ENCODE measurements at places on chromosomes 12 and 14.

GRCh38 chr14:71526388-71526787 is 405.8 kb upstream of the RGS6 start:
- DNase-seq = no peak

DNA sequence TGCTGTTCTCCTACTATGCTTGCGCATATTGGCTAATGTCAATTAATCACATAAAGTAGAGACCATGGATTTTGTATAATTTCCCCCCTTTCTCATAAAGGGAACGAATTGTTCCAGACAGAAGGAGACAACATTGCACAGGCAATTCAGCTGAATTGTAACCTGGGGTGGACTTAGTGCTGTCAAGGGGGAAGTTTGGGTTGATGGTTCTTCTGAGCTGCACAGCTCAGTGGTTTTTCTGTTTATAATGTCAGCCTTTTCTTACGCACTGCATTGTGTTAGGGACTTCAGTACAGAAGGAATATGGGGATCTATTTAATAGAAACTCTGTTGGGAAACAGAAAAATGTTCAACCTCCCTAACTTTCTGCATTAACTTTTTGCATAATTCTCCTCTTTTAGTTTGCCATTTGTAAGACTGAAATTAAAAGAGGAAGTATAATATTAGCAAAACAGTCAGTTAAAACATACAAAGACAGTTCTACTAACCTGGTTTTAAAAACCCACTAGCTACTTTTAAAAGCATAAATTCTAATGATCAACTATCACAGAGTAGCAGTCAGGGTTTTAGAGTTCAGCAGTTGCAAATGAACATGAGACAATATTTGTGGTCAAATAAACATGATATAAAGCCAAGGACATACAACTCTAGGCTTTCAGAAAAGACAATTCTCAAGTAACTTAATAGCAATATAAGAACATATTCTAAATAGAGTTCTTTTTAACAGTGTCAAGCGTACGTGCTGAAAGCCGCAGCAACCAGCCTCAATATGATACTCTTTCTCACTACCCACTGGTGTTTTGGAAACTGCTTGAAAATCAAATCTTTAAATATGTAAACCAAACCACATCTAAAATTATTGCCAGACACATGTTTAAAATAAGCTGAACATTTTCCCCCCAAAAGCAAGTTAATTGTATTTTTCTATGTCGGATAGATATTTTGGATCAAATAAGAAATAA is 393.0 kb downstream of the FSCB start:
- no peak for DNase-seq

- no peak for DNase-seq
Measured at GRCh38 chr12:65537978-65538377, 259.5 kb downstream of the MSRB3 start.

- no peak for DNase-seq
Measured at GRCh38 chr12:91273560-91273959, 90.9 kb upstream of the DCN start.

DNA sequence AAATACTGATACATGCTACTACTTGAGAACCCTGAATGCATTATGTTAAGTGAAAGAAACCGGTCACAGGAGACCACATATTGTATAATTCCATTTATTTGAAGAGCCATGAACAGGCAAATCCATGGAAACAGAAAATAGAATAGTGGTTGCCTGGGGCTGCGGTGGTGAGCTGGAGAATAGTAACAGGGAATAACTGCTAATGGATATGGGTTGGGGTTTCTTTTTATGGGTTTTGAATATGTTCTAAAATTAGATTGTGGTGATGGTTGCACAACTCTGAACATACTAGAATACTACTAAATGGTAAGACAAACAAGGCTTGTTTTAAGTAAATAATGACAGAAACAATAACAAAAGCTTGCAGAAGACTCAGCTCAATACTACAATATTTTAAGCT is 293.0 kb downstream of the BTG1 start:
- DNase-seq = no peak

- no peak for DNase-seq
Measured at GRCh38 chr14:64217308-64217707, 76.9 kb downstream of the ESR2 start.

GRCh38 chr12:94481734-94482133 is 22.1 kb upstream of the CEP83 start:
- no peak for DNase-seq

GRCh38 chr12:112524676-112525425 is 106.1 kb downstream of the PTPN11 start:
- DNase-seq = no peak

- DNase-seq = no peak
Measured at GRCh38 chr14:59664741-59665140, 88.1 kb upstream of the CCDC175 start.

DNA sequence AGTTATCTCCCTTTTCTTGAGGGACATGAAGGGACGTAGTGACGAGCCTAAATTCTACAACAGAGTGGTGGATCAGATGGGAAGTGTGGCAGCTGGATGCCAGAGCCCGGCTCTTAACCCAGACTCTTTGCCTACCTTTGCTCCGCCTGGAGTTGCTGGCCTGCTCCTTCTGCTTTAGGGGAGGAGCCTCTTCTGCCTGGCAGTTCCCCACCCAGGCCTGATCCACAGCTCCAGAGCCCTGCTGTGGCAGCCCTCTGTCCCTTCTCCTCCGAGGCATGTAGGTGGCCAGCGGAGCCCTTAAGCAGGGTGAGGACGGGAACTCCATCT is 2.3 kb upstream of the PRPH start:
- no peak for DNase-seq

DNA sequence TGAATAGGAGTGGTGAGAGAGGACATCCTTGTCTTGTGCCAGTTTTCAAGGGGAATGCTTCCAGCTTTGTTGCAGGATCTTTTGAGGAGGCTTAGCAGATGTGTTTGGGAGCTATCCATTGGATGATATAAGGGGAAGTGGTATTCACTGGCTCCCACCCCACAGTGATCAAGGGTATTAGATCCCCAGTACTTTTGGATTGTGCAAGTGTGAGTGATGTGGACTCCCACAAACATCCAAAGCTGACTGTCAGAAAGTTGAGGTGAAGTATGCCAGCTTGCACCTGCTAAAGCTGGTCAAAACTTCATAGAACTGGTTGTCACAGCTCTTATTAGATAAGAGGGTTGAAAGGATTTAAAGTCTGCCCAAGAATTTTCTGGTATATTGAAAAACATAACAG is 110.1 kb upstream of the BTG1 start:
- DNase-seq = no peak

DNA sequence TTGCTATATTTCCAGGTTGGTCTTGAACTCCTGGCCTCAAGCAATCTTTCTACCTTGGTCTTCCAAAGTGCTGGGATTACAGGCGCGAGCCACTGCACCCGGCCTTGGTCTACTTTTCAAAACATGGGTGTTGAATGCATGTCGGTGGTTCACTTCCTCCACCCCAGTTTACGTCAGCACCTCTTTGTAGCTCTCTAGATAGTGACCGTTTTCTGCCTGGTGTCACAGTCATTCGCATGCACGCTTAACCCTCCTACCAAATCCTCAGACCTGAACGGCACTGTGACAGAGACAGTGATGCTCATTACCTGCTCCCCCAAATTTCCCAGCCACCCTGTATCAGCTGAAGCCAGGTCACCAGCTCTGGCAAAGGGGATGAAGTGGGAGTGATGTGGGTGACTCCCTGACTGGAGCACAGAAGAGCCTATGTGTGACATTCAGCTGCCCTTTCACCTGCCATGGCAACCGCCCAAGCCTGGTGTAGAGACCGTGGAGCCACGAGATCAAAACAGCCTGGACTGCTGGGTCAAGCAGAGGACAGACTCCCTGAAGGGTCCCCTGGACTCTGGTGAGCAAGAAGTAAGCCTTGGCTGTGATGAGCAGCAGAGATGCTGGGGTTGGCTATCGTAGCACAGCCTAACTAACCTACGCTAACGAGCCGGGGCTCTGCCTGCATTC is 66.2 kb upstream of the GPR68 start:
- peak; percentile 57 for DNase-seq

DNA sequence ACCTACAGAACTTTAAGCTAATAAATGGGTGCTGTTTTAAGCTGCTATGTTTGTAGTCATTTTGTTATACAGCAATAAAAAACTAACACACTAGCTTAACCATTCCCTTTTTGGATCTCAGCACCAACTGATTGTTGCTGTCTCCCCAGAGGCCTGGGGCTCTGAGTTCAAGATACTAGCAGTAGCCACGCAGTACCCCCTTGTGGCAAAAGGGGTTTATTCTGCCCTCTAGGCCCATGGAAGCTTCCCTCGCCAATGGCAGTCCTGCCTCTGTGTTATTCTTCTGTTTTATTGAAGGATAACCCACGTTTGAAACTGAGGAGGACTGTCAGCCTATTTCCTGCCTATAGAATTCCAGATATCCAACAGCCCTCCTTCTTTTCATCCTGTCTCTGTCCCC is 455.3 kb upstream of the ATP2B1 start:
- no peak for DNase-seq

DNA sequence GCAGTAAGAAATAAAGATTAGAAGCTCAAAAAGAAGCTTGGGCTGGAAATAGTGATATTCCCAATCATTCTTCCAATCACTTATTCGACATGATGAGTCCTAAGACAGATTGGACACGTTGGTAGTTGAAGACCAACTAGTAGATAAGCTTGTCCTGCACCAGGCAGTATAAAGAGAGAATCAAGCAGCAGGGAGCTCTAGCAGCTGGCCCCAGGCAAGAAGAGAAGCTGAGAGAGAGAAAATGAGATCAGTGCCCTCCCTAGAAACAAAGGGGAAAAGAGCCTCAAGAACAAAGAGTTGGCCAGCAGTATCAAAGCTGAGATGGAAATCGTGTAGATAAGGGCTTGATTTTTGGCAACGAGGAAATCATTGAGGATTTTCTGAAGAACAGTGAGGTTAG is 20.6 kb downstream of the RASSF8 start:
- no peak for DNase-seq

DNA sequence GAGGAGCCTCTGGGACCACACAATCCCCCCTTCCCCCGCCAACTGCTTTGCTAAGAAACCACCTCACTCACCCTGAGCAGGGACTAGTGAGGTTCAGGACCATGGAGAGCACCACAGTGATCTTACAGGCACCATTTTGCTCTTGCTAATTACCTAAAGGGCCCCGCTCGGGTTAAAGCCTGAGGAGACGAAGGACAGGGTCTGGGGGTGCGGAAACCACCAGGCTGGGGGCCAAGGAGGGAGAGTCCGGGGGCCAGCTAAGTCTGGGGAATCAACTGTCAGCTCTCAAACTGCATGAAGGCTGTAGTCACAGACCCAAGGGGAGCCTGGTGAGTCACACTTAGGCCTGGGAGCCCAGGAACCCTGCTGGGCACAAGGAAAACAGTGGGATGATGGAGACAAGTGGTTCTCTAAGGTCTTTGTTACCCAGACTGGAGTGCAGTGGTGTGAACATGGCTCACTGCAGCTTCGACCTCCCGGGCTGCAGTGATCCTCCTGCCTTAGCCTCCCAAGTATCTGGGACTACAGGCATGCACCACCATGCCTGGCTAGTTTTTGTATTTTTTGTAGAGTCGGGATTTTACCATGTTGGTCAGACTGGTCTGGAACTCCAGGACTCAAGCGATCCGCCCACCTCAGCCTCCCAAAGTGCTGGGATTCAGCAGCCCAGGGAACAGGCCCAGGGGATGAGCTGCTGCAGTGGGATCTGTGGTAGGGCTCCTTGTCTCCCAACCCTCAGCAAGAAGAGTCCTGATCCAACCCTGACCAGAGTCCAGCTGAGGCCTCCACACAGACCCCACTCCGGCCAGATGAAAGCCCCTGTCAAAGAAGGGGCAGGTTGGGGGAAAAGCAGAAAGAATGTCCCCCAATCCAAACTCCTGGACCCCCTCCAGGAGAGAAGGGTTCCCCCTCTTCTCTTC is 98.8 kb downstream of the CALM1 start:
- DNase-seq = peak; percentile 55

GRCh38 chr12:120831648-120832267 is 72.4 kb downstream of the SPPL3 start:
- no peak for DNase-seq

DNA sequence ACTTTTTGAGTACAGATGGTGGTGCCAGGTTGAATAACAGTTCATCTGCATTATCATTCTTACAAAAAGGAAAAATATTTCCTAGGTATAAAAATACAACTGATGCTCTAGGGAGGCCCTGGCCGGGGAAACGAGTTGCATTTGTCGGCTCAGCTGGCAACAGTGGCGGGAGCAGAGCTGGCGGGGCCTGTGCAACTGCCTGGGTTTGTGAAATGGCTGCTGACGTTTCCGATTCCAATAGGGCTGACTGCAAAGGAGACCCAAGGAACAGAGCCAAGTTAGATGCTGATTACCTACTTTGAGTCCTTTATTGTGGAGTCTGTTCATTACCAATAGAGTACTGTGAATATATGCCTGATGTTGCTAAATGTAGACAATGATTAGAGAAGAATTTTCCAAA is 25.8 kb upstream of the PHLDA1 start:
- DNase-seq = no peak

- no peak for DNase-seq
Measured at GRCh38 chr14:75153295-75153694, 23.1 kb downstream of the TMED10 start.

DNA sequence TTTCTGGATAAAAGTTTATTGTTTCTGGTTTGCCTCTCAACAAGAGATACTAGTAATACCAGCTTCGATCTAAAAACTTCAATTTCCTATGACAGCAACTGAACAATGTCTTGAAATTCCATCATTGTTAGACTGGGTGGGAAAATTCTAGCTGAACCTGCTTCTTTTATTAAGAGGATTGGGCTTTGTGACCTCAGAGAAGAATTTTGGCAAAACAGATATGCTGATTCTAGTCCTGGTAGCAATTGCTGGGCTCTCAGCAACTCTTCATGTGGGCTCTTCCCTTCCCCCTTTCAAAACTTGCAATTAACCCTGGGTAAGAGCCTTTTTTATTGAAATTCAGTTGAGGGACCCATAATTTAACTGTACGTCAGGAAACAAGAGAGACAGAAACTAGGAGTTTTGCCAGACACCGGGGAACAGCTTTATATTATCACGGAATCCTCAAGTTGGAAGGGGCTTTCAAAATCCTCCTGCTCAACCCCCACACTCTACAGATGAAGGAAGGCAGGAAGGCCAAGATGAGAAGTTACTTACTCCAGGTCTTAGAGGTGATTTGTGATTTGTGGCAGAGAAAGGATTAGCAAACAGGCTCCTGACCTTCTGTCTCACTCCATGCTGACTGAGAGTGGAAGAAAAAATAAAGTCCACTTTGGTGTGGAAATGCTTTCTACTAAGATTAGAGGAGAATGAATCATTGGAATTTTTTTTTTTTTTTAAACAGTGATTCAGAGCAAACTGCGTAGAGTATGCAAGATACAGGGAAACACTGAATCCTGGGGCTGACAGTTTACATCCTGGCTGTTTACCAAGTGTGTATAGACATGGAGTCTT is 239.0 kb upstream of the ATP2B1 start:
- DNase-seq = no peak

- peak; percentile 66 for DNase-seq
Measured at GRCh38 chr14:20477211-20477876, 8.1 kb downstream of the PNP start.

- DNase-seq = no peak
Measured at GRCh38 chr12:128798571-128799341, 25.0 kb downstream of the SLC15A4 start.

GRCh38 chr12:121943926-121944325 is 25.5 kb downstream of the CFAP251 start:
- no peak for DNase-seq

Data from CD4-positive, alpha-beta T cell treated with Interleukin-17A for 4 hours (primary cell).